Islet precursor cell (in vitro differentiated cells): ENCODE measurements at places on chromosomes 2 and 18.

- peak; percentile 96 for DNase-seq
Observed at GRCh38 chr2:14632133-14632936, at the start of gene LRATD1. LRATD1 (plus strand) TSS chr2:14632717; CDS start chr2:14633980, 1,263 bp downstream.

- DNase-seq: peak; percentile 45
Observed at GRCh38 chr2:219633276-219634065, 6.0 kb downstream of the SLC4A3 start.

- DNase-seq: no peak
Observed at GRCh38 chr2:174339561-174340399, 5.0 kb downstream of the SP9 start.

GRCh38 chr18:59952283-59953007 lies 52.6 kb downstream of the PMAIP1 start:
- DNase-seq: no peak

DNA sequence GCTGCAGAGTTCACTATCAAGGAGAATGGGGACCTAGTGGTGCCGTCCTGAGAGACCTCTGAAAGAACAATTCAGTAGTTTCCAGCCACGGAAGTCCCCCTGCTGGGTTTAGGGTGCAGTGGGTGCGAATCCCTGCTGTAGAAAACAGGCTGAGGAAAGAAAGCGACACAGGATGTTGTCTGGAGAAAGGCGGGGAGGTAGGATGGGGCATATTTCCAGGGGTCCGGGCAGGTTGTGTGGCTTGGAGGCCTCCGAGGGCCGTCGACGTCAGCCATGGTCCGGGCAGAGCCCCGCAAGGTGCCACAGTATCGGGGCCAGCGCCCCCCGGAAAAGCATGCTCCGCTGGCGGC lies 807 bp upstream of the CREB1 start:
- DNase-seq: no peak

DNA sequence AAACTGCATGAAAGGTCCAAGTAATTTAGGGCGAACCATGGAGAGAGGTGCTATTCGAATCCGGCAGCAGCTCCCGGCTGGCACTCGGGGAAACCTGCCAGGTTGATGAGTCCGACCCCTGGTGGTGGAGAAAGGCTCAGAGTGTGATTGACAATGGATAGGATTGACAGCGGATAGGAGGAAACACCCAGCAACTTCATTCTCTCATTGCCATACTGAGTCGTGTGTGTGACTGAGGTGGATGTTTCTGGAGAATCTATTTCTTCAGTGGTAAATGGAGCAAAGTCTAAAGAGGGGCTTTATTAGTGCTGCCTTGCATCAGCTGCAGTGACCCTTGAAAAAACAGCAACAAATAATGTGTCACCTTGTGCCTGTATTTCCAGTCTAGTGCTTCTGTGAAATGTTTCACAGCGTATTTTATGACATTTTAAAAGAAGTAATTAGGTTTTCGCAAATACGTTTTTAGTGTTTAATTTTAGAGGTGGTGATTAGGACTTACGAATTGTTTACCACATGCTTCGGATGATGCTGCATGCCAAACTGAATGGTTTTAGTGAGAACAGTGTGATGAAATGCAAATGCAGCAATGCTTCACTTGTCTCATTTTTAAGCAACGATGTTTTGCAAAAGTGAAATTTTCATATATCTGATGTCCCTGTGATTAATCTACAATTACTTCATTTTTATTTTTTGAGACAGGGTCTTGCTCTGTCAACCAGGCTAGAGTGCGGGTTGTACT lies 102.0 kb downstream of the DCDC2C start:
- peak; percentile 79 for DNase-seq

GRCh38 chr2:173898996-173899395 lies 66.2 kb downstream of the SP3 start:
- no peak for DNase-seq

DNA sequence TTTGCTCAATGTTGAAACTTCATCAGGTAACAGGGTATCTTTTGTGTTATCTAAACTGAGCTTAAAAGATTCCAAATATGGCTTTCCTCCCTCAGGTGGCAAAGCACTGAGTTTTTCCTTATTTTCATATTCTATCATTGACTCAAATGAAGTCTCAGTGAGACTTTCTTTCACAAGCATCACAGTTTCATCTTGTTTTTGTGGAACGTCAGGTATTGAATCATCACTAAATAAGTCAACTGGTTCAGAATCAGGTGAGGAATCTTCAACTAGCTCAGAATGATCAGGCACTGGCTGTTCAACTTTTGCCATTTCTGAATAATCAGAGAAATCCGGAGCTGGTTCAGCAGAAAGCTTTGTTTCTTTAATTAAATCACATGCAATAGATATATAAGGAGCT lies 24.6 kb downstream of the RTN4 start:
- no peak for DNase-seq

- no peak for DNase-seq
Observed at GRCh38 chr18:39259736-39260135, 1694.1 kb upstream of the CELF4 start.

DNA sequence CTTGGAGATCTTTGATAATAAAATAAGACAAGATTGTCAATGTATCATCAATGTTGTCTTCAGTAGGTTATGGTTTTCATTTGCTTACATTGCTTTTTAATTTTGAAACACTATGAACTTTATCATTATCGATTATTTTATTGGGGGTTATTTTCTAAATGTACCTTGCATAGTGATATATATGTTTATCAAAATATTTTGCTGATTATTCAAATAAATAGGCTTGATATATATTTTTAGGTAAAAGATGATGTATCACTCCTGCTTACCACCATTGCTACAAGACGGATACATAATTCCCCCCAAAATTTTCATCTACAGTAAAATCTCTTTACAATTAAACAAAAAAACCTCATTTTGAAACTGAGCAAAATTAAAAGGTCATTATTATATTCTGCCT lies 293.8 kb downstream of the SUCLG1 start:
- no peak for DNase-seq

- DNase-seq: no peak
Observed at GRCh38 chr2:97798416-97798815, 85.0 kb downstream of the ZAP70 start.
